ENCODE measurements at places on chromosomes 2 and 18.

GRCh38 chr2:40113997-40114396 is 334.9 kb upstream of the THUMPD2 start:
- no peak for DNase-seq
- H3K4me3 ChIP-seq: no peak overlapping the region
- H3K4me1 ChIP-seq: no peaks in the 10 kb centered on the region
- no peaks in the 10 kb centered on the region for H3K36me3 ChIP-seq
- no peaks in the 10 kb centered on the region for H3K27me3 ChIP-seq

DNA sequence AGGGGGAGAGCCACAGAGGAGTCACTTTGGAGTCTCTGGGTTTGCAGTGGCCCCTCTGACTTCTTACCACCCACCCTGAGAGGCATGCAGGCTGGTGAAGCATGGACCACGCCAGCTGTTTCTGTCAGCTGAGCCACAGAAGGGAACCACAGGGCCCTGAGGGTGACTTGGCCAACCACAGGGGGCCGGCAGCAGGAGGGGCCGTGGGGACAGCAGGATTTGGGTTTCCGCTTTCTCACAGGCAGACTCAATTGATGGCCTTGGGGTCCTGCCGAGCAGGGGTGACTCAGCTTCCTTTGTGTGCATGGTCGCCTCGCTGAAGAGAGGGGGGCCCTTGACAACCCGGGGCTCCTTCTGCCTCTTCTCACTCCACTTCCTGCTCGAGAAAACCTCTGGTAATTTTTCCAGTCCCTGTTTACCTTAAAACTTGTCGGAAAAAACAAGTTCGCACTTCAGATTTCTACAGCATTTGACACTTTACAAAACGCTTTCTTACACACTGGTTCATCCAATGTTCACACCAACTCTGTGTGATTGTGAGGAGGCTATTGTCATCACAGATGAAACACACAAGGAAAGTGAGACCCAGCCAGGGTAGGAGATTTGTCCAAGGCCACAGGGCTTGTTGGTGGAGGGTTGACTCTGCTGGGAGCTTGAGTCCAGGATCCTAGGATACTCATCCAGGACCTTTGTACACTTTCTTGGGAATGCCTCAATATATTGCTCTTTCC is 311.2 kb downstream of the LPIN1 start:
- no peaks in the 10 kb centered on the region for H3K4me1 ChIP-seq
- no peaks in the 10 kb centered on the region for H3K27me3 ChIP-seq
- no peak for DNase-seq

GRCh38 chr2:7515327-7515726 is 598.1 kb downstream of the RNF144A start:
- no peaks in the 10 kb centered on the region for H3K27me3 ChIP-seq
- H3K4me3 ChIP-seq: no peak overlapping the region
- DNase-seq: no peak
- H3K36me3 ChIP-seq: no peaks in the 10 kb centered on the region
- no peak overlapping the region for H3K27ac ChIP-seq
- H3K4me1 ChIP-seq: no peaks in the 10 kb centered on the region

GRCh38 chr18:6194640-6195039 is 220.1 kb downstream of the L3MBTL4 start:
- no peak overlapping the region for H3K4me3 ChIP-seq
- no peaks in the 10 kb centered on the region for H3K36me3 ChIP-seq
- H3K27ac ChIP-seq: no peak overlapping the region
- DNase-seq: no peak

- peaks cover 24% of the 10 kb centered on the region for H3K4me1 ChIP-seq
- DNase-seq: no peak
- H3K27ac ChIP-seq: no peak overlapping the region
- H3K36me3 ChIP-seq: no peaks in the 10 kb centered on the region
- H3K4me3 ChIP-seq: no peak overlapping the region
- no peaks in the 10 kb centered on the region for H3K27me3 ChIP-seq
Observed at GRCh38 chr2:11234309-11234708, 79.0 kb downstream of the SLC66A3 start.

DNA sequence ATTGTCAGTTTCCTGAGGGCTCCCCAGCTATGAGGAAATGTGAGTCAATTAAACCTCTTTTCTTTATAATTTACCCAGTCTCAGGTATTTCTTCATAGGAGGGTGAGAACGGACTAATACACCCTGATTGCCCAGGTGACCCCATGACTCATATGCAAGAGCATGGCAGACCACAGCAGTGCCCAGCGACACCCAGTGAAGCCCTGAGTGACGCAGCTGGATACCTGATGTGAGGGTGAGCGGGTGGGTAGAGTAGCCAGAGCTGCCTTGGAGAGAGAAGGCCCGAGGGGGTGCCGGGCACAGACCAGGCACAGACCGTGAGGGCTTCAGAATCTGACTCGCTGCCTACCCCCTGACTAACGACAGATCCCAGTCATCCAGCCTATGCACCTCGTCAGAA is 15.4 kb downstream of the ALPG start:
- no peak overlapping the region for H3K27ac ChIP-seq
- no peak for DNase-seq
- no peaks in the 10 kb centered on the region for H3K4me1 ChIP-seq
- H3K4me3 ChIP-seq: no peak overlapping the region
- no peaks in the 10 kb centered on the region for H3K36me3 ChIP-seq
- H3K27me3 ChIP-seq: peaks cover 42% of the 10 kb centered on the region

GRCh38 chr2:70516596-70516995 is 37.0 kb downstream of the TGFA start:
- no peaks in the 10 kb centered on the region for H3K27me3 ChIP-seq
- no peak for DNase-seq
- no peaks in the 10 kb centered on the region for H3K4me1 ChIP-seq
- no peaks in the 10 kb centered on the region for H3K36me3 ChIP-seq

Data from gastrocnemius medialis (tissue), 4 donors.